ENCODE measurements at places on chromosomes 7 and 10.

DNA sequence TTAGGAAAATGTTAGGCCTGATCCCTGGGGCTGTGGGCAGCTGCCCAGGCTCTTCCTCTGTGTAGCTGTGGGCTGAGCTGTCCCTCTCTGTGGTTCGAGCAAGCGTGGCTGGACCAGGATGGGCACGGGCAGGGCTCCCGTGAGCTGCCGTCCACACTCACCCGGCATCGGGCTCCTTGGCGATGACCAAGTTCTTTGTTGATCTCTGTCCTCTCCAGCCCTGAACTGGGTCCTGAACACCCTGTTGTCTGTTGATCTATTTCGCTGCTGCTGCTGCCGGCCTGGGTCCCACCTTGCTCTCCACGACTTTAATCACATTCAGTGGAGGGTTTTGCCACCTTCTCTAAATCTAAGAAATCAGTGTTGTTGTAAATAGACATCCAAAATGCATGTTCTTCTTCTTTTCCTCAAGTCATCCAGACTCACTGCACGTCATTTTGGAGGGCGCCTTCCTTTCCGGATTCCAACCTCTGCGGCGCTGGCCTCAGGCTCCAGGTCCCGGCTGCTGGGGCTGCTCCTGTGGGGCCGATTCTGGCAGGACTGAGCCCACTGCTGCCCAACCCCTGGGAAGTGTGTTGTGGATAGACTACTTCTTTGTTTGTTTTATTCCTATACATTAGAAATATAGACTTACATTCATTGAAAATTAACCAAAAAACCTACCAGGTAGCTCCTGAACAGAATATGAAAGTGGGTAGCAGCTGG is 100.6 kb downstream of the DYNC2I1 start:
- DNase-seq, result no peak

GRCh38 chr7:70237831-70238575 is 639.7 kb downstream of the AUTS2 start:
- no peak for DNase-seq

- DNase-seq, result peak; percentile 28
These were observed 221.6 kb upstream of the MKLN1 start for GRCh38 chr7:131105799-131106680.

GRCh38 chr10:114426476-114426875 is 22.2 kb upstream of the AFAP1L2 start:
- DNase-seq, result no peak

- no peak for DNase-seq
These were observed 5.5 kb downstream of the FAM3C start for GRCh38 chr7:121390617-121391016.

DNA sequence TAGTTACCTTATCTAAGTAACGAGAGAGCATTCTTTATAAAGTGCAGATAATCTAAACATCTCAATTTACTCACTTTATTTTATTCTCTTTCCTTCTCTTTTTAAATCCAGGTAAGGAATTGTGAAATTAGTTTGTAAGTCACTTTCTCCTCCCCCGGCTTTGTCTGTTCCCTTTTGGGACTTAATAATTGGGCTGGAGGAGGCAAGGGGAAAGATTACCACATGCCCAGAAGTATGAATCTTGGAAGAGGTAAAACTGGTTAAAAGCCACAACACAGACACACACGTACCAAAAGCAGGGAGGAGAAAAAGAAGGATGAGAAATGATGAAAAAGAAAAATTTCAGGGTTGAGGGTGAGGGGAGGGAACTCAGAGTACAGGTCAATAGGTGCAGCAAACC is 63.3 kb upstream of the LRRC17 start:
- DNase-seq, result no peak

GRCh38 chr7:82247814-82248433 is 195.7 kb downstream of the CACNA2D1 start:
- DNase-seq, result peak; percentile 49

GRCh38 chr7:502296-502695 is 17.4 kb downstream of the PDGFA start:
- no peak for DNase-seq

DNA sequence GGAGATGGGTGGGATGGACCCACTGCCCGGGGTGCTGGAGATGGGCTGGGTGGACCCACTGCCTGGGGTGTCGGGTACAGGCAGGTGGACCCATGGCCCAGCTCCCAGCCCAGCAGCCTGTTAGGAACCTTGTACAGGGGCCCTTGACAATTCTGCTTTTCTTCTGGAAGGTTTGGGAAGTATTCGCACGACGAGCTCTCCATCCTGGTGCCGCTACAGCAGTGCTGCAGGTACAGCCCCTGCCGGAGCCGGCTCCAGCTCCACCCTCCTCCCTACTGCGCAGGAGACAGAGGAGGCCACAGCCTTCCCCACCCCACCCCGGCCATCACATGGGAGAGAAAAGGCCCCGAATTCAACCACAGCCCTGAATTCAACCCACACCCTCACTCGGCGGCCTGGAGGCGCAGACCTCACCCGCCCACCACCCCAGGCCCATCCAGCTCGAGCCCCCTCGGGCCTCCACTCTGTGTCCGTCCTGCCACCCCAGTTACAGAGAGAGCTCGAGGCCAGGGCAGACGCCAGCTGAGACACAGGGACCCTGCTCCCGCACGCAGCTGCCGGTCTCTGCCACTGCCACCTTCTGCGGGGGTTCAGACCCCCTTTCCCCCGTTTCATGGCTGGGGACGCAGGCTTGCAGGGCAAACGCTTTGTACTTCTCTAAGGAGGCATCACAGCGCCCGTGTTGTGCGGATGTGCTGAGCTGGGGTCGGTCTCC is 31.3 kb upstream of the FOXL3 start:
- DNase-seq, result no peak

DNA sequence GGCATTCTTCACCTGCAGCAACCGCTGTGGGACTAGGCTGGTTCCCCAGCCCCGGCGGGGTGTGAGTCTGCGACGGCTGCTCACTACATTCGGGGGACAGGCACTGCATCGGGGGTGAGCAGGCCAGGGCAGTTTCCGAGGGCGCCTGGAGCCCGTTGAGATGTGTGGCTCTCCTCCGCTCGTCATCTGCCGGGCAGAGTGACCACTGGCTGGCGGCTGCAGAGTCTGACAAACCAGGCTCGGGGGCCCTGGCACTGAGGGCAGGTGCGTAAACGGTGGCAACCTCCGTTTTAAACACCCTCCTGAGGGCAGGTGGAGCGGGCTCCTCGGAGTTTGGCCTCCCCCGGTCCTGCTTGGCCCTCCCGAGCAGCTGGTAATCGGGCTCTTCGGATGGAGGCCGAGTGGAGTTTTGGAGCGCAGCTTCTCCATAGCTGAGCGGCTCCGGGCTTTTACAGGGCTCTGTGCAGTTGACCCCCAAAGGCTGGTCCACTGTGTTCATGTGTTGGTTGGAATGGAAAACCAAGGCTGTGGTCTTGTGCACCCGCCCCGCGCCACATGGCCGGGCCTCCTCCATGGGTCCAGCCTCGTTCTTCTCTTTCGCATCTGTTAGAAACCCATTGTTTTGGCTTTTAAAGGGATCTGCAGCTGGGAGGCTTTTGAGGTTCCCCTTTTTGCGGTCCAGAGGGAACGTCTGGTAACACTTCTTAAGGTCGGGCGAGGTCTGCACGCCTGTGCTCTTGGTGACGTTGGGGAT is 20.9 kb downstream of the INSYN2A start:
- DNase-seq, result no peak

GRCh38 chr7:128710481-128710880 is 28.7 kb upstream of the CALU start:
- DNase-seq, result peak; percentile 4
